ENCODE measurements at places on chromosomes 1 and 21. TPM values are rescaled to one million over a fixed set of nuclear protein-coding genes. Genes with fewer than 3 reads are reported as not detected.

FMOD gene
- polyA plus RNA-seq, result 177 TPM

SCCPDH gene
- 17.3 TPM for polyA plus RNA-seq

RGS1 gene
- polyA plus RNA-seq, result 4.1 TPM

GRCh38 chr1:51708911-51709760, 92.2 kb downstream of the OSBPL9 start:
- no peaks in the 10 kb centered on the region for H3K27me3 ChIP-seq
- H3K36me3 ChIP-seq, result no peaks in the 10 kb centered on the region
- H3K4me1 ChIP-seq, result no peaks in the 10 kb centered on the region
- no peak overlapping the region for H3K27ac ChIP-seq

TRIM67 gene
- not detected for polyA plus RNA-seq

GRCh38 chr1:5973771-5974170, 18.5 kb downstream of the NPHP4 start:
- no peaks in the 10 kb centered on the region for H3K4me1 ChIP-seq
- no peak overlapping the region for H3K27ac ChIP-seq
- no peaks in the 10 kb centered on the region for H3K36me3 ChIP-seq
- no peak overlapping the region for H3K4me3 ChIP-seq
- no peak for DNase-seq

DNA sequence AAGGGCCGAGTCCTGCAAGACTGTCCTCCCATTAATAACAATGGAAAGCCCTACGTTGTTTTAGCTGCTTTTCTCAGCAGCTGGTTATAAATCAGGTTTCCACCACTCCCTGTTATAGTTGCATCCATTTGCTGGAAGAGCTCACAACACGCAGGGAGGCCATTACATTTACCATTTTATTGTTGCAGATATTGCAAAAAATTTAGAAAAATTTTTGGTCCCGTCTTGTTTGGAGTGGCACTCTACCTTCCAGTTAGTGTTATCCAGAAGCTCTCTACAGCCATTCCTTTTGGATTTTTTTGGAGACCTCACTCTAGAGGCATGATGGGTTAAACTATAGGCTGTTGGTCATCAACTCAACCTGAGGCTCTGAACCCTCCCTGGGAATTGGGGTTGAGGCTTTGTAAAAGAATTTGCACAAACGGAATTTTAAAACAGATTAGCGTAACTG, 1532.1 kb upstream of the TPTE start:
- DNase-seq, result no peak
- H3K27me3 ChIP-seq, result no peaks in the 10 kb centered on the region

DNA sequence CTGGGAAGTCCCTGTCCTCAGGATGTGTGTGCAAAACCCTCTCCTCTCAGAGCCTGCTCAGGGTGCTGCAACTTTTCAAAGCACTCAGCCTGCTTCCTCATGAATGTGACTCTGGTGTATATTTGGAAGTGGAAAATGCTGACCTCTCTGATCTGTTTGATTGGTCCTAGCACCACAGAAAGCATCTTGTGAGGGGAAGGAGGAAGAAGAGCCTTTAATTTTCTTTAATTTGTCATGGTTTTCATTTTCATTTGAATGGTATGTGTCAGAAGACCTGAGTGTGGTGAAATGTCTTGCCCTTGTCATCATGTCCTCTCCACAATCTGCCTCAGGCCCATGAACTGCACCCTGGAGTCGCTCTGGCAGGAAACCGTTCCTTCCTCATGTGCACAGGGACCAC, 383.5 kb downstream of the NTNG1 start:
- no peak for DNase-seq
- no peaks in the 10 kb centered on the region for H3K27me3 ChIP-seq
- no peaks in the 10 kb centered on the region for H3K4me1 ChIP-seq
- no peaks in the 10 kb centered on the region for H3K36me3 ChIP-seq
- no peak overlapping the region for H3K4me3 ChIP-seq

ABCB10 gene
- 6.8 TPM for polyA plus RNA-seq

KLHL20 gene
- 17.4 TPM for polyA plus RNA-seq

GRCh38 chr1:9766759-9767442, 56.9 kb downstream of the CLSTN1 start:
- H3K36me3 ChIP-seq, result no peaks in the 10 kb centered on the region
- no peak overlapping the region for H3K27ac ChIP-seq
- H3K27me3 ChIP-seq, result no peaks in the 10 kb centered on the region
- peak; percentile 37 for DNase-seq

DNA sequence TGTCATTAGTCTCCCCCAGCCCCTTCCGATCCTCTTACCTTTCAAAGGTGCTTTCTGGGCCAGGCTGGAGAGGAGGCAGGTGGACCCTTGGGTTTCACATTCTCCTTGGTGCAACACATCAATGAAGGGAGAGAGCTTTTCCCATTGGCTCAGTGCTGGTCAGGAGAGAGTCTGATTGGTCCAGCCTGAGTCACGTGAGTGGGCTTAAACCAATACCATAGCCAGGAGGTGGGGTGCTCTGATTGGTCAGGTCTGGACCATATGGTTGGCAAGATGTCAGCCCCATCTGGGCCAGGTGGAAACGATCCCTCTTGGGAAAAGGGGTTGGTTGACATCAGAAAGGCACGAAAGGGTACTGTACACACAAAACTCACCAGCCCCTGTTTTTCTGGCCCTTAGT, 44.8 kb upstream of the ABCG1 start:
- no peaks in the 10 kb centered on the region for H3K27me3 ChIP-seq
- H3K4me3 ChIP-seq, result no peak overlapping the region
- H3K4me1 ChIP-seq, result no peaks in the 10 kb centered on the region
- no peaks in the 10 kb centered on the region for H3K36me3 ChIP-seq

DNA sequence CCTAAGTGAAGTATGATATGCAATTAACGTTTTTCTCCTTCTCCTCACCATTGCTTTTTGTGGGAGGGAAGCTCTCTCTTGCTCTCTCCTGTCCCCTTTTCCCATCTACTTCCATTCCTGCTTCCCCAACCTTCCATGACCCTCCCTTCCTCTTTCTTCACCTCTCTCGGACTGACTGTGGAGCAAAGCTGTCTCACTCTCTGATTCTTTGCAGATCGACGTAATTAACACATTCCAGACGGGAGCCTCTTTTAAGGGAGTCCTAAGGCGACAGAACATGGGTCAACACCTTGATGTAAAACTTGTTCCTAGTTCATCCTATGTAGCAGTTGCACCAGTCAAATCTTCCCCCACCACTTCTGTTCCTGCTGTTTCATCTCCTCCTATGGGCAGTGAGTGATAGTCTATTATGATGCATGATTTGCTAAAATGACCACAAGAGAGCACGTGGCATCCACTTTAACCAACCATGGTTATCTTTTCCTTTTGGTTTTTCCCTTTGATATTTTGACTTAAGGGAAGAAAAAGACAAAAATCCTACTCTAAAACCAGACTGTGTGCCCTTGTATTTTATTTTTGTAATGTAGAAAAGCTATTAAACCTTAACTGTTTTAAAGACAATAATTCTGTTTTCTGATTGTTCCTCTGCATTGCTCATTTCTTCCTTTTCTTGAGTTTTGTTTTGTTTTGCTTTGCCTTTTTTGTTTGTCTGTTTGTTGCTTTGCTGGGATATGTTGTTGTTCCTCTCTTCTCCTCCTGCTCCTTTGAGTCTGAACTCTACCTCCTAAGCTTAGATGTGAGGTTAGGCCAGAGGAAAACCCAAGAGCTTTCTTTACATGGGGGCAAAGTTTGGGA, 31.7 kb upstream of the LAX1 start:
- no peak overlapping the region for H3K4me3 ChIP-seq
- peaks cover 4% of the 10 kb centered on the region for H3K36me3 ChIP-seq
- no peaks in the 10 kb centered on the region for H3K4me1 ChIP-seq

GRCh38 chr1:223503348-223503747, 110.1 kb downstream of the CCDC185 start:
- H3K36me3 ChIP-seq, result no peaks in the 10 kb centered on the region
- H3K27me3 ChIP-seq, result no peaks in the 10 kb centered on the region
- H3K4me3 ChIP-seq, result no peak overlapping the region
- no peak overlapping the region for H3K27ac ChIP-seq

DNA sequence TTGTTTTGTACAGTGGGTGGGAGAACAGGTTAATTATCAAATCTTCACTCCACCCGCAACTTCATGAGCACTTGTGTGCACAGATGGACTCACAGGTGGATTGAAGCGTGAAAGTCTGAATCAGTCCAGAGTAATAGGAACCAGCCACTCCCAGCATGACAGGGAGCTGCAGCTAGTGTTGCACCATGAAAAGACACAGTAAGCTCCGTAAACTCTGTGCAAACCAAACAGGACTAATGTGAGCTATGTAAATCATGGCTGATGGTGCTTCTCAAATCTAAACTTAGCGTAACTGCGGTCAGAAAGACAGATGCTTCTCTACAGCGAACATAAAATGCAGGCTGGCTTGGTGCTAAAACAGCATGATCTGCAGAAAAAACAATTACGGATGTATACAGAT, 114.4 kb downstream of the CENPF start:
- no peaks in the 10 kb centered on the region for H3K27me3 ChIP-seq
- no peak overlapping the region for H3K27ac ChIP-seq

AGO4 gene
- polyA plus RNA-seq, result 8.6 TPM

ALX3 gene
- polyA plus RNA-seq, result not detected

NTMT2 gene
- not detected for polyA plus RNA-seq

PLXNA2 gene
- polyA plus RNA-seq, result 26.7 TPM

- H3K4me1 ChIP-seq, result no peaks in the 10 kb centered on the region
- no peaks in the 10 kb centered on the region for H3K27me3 ChIP-seq
- no peak for DNase-seq
- H3K36me3 ChIP-seq, result no peaks in the 10 kb centered on the region
- H3K4me3 ChIP-seq, result no peak overlapping the region
- H3K27ac ChIP-seq, result no peak overlapping the region
These were observed 129.8 kb downstream of the RPS6KC1 start for GRCh38 chr1:213180833-213181232.

DNA sequence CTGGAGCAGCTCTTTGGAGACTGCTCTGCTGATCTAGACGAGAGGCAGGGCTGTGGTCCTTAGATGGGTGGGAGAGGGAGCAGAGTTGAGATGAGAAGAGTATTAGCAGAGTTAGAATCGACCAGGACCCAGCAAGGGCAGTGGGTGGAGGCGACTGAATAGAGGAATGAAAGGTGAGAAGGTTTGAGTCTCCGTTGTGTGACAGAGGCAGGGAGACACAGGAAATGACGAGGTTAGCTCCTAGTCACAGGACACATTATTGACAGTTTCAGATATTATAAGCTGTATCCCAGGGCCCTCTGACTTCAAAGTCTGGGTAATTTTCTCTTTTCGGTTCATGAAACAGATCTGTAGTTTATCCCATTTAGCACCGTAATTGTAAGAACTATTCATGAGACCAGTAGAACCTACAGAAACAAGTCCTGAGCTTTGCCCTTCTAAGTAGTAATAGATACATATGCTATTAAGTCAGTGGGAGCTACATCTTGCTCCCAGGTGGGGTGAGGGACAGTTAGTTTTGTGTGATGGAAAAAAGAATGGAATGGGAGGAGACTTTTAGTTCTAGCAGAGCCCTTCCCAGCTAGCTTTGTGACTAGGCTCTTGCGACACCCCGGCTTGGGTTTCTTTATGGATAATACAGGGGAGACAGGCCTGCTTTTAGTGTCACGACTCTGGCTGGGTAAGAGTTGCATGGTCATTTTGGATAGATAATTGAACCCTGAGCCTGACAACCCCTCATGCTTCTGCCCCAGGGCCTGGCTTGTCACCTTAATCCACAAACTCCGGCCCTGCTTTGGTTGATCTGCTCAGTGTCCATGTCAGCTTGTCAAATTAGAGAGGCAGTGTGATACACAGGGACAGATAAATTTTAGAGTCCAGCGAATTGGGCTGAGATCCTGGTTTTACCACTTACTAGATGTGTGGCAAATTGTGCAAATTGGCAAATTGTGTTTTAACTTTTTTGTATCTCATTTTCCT, 70.2 kb downstream of the UCK2 start:
- H3K27ac ChIP-seq, result peak overlapping the region; percentile 98
- no peaks in the 10 kb centered on the region for H3K27me3 ChIP-seq
- peaks cover 4% of the 10 kb centered on the region for H3K4me1 ChIP-seq
- DNase-seq, result no peak
- H3K36me3 ChIP-seq, result no peaks in the 10 kb centered on the region

SUMO3 gene
- 35.7 TPM for polyA plus RNA-seq

DNA sequence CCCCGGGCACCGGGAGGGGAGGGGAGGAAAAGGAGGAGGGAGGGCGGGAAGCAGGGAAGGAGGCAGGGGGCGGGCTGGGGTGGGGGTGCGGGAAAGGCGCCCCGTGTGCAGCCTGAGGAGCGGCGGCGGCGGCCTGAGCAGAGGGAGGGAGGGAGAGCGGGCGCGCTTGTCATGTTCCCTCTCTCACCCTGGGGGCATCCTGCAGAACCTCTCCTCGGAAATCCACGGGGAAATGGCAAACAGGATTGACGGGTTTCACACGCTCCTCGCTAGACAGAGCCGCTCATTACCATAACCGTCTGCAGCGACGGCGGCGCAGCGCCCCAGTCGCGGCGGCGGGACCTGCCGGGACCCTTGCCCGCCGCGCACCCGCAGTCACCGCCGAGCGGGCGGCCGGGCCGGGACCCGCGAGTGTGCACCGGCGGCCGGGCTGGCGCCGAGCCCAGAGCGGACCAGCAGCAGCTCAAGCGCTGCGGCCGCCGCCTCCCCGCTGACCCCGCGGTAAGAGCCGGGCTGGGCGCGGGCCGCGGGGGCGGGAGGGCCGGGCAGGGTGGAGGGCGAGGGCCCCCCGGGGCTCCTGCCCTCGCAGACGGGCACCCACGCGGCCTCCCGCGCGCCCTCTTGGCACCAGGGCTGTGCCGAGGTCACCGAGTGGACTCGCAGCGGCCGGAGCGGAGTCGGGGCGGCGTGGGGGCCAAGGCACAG, at the start of gene SERTAD4:
Gene SERTAD4, plus strand, starts transcription at position 286 of the 705 bp plus-strand sequence. CDS start 5,165 bp downstream, outside the sequence.
- no peaks in the 10 kb centered on the region for H3K4me1 ChIP-seq
- H3K36me3 ChIP-seq, result no peaks in the 10 kb centered on the region
- no peaks in the 10 kb centered on the region for H3K27me3 ChIP-seq
- H3K4me3 ChIP-seq, result peak within 1 kb of the TSS; percentile 80

DNA sequence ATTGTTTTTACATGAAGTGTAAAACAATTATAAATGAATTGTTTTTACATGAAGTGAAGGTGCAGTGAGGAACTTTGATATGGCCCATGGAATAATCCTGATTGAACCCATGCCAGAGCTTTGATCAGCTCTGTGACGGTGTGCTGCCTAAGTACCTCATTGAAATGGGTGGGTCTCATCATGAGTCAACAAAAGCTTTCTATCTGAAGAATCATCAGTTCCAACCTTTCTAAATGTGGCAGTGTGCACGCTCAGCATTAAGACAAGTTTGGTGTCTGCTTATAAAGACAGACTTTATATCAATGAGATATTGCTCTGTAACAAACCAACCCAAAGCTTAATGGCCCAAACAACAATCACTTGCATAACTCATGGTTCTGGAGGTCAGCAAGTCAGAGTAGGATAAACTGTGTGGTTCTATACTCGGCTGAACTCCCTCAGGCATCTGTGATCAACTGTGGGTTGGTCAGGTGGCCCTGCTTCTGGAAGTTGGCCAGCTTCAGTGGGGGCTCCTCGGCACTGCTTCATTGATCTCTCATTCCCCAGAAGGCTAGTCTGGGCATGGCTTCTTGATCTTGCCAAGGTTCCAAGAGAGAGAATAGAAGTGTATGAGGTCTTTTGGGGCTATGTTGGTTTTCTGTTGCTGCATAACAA, 258.0 kb downstream of the LTN1 start:
- no peak for DNase-seq
- no peak overlapping the region for H3K4me3 ChIP-seq
- H3K4me1 ChIP-seq, result no peaks in the 10 kb centered on the region
- H3K27ac ChIP-seq, result no peak overlapping the region

- no peak overlapping the region for H3K27ac ChIP-seq
- no peaks in the 10 kb centered on the region for H3K36me3 ChIP-seq
- no peak overlapping the region for H3K4me3 ChIP-seq
- no peaks in the 10 kb centered on the region for H3K4me1 ChIP-seq
These were observed 38.3 kb downstream of the ZC3H11B start for GRCh38 chr1:219574484-219575087.

ERRFI1 gene
- 87.6 TPM for polyA plus RNA-seq
